ENCODE measurements at places on chromosomes 1 and 21. TPM values are rescaled to one million over a fixed set of nuclear protein-coding genes. Genes with fewer than 3 reads are reported as not detected.

MCOLN3 gene
- total RNA-seq, result 0.24 TPM

GRCh38 chr1:206509612-206510257 is 2.4 kb downstream of the RASSF5 start:
- DNase-seq, result no peak

GRCh38 chr21:42582787-42583476 is 69.3 kb downstream of the SLC37A1 start:
- DNase-seq, result no peak

DNA sequence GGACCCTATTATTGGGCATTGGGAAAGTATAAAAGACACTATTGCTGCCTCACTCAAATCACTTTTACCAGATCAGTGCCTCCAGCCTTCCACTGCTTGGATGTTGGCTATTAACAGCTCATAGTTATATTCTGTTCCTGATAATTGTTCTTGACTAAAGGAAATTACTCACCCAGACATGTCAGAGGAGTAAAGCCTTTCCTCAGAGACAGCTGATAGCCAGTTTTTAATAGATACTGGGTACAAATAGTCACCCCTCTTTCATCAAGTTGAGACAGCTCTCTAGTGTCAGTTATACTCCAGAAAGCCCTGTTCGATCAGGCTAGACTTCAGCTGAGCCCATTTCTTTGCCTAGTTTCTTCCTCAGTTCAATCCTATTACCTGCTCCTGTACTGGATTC is 876.1 kb upstream of the B3GALT2 start:
- no peak for DNase-seq

DNA sequence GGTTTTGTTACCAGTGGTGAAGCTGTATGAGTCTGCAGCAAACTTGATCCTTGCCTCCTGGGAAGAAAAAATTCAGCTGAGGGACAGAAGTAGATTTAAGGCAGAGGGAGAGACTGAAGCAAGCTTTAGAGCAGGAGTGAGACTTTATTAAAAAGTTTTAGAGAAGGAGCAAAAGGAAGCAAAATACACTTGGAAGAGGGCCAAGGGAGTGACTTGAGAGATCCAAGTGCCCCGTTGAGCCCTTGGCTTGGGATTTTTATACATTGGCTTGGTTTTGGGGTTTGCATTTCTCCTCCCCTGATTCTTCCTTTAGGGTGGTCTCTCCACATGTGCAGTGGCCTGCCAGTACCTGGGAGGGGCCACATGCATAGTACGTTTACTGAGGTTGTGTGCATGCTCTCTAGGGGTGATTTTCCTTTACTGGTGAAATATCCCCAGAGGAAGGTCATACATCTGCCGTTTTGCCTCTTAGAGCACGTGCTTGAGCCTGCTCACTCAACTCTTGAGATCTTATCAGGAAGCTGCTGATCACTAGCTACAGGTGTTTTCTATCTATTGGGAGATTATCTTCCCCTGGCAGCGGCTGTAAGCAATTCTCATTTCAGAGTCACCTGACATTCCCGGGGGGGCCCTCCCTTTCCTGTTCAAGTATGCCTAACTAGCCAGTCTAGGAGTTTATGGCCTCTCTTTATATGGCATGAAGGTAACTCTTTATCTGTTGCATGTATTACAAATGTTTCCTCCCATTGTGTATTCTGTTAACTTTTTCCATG is 20.3 kb downstream of the FASLG start:
- no peak for DNase-seq

DNA sequence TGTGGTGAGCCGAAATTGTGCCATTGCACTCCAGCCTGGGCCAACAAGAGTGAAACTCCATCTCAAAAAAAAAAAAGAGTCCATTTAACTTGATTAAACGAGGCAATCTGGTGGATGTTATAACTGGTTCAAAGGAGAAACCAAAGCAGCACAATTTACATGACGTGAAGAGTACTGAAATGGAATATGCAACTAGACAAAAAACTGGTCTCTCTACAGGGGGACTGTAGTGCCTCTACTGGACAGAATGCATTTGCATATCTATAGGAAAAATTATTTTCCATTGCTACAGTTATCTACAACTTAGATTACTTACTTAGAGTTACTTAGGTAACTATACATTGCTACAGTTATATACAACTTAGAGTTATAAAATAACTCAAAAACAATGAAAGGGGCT is 2.7 kb upstream of the CAPN2 start:
- DNase-seq, result no peak

- no peak for DNase-seq
These were observed 3.3 kb downstream of the METTL13 start for GRCh38 chr1:171784784-171785183.

DNA sequence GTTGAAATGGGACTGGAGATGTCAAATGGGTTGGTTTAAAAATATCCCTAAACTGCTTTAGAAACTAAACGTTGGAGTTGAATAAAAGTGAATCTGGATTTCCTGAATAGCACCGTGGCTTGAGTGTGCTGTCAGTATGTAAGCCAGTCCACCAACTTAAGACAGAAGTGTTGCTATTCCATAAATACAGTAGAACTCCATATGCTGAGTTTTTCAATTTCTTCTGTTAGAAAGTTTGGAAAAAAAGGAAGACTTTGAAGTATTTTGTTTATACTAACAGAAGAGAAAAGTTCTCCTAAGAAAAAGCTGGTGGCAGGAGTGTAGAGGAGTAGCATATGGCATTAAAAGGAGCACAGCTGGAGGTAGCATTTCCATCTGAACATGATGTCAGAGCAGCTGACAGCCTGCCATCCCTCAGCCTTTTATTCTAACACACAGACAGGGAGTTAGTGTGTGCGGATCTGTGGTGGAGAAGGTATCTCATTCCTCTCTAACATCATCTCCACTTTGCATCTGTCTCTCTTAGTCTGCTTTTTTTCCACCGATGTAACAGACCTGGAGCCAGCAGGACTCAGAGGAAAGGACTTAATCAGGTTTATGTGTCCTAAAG is at the start of gene ZBTB18:
TSS of gene ZBTB18 (plus strand) at position 449 of the 610 bp plus-strand sequence. CDS start at position 598, 149 bp downstream.
- DNase-seq, result peak; percentile 9

DNA sequence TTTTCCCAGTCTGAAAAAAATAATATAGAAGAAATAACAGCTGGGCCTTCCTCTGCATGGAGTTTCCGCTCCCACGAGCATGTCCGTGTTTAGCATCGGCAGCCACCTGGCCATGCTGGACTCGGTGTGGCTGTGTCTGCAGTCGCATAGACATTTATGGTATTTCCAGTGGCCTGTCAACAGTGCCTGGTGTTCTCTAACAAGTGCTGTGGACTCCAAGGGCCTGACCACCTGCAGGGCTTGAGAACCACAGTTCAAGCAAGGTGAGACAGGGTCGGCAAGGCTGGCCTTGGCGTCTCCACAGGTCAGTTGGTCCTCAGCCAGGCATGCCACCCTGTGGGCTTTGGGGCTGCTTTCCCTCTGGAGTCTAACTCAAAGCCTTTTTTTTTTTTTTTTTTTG is 124.8 kb downstream of the PGBD5 start:
- DNase-seq, result no peak

DNA sequence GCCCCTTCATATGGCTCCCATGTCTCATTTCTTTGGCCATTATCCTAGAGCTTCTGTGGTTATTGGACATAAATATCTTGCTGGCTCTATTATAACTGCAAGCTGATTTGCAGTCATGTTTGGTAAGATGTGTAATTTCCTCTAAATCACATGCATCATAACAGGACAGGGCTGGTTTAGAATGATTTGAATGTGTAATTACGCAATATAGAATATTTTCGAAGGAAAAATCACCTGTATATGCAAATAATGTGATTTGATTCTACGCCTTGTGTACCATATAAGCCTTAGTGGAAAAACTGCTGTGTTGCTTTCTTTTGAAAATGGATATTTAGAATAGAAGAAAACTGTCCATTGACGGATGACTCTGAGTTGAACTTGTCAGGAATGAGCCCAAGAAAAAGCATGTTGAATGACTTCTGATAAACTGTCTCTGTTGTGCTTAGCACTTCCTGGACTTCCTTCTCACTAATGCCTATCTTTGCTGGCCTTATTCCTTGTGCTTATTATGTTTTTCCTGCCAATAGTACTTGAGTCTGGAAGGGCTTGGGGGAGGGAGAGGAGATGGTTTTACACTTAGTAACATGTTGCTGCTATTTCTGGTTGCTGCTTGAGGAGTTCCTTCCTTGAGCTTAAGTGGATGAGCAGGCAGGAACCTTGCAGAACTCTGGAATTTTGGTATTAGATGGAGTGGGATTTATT is 6.5 kb downstream of the CACHD1 start:
- no peak for DNase-seq

DNA sequence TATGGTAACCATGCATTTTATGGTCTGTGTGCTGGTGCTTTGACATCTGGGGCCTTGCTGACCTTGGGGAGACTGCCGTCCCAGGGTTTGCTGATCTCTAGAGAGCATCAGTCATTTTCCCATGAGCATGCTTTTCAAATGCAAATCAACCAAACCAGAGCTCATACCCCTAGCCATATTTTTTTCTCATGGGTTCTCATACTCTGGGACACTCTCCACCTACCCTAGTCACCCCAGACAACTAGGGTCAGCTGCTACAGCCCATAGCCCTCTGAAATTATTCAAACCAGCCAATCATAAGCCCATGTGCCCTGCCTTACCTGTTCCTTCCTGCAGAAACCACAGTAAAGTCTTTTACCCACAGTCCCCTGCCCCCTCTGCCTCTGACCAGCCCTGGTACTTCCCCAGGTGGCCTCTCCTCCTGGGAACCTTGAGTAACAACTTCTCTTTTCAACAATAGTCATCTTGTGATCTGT is 132.0 kb downstream of the MAP3K21 start:
- no peak for DNase-seq

GRCh38 chr1:177174921-177175634 is 4.3 kb downstream of the BRINP2 start:
- no peak for DNase-seq

DNA sequence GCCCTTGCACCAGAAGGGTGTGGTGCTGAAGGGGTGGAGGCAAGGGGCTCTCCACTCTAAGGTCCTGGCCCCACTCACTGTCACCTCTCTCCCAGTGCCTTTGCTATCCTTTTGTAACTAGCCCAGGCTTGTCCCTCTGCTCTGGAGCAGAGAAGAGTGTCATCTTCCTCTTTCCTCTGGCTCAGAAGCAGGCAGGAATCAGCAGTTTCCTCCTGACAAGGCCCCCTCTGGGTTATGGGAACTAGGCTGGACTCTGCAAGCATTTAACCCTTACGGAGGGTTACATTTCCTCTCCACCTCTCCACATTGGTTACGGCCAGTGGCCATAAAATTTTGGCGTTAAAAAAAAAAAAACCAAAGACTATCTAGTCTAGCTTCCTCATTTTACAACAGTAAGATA is 30.4 kb downstream of the PLXNA2 start:
- DNase-seq, result no peak

Data from activated naive CD8-positive, alpha-beta T cell treated with anti-CD3 and anti-CD28 coated beads for 36 hours (primary cell).